Peyer's patch (tissue), 4 donors: ENCODE measurements at places on chromosomes 7 and 10. TPM values are rescaled to one million over a fixed set of nuclear protein-coding genes. Genes with fewer than 3 reads are reported as not detected.

Gene GFRA1
- 4.1 TPM for total RNA-seq

Gene GDF10
- not detected for total RNA-seq

Gene TMEM225B
- not detected for total RNA-seq

Gene PON1
- total RNA-seq = not detected

Gene TMEM176A
- total RNA-seq = 250 TPM

Gene CRPPA
- total RNA-seq = 0.67 TPM

Gene ASB10
- not detected for total RNA-seq

Gene SEMA3C
- 66.9 TPM for total RNA-seq

Gene GPR37
- 1.1 TPM for total RNA-seq

Gene PTF1A
- not detected for total RNA-seq

Gene TNPO3
- total RNA-seq = 25.2 TPM

Gene GBX1
- not detected for total RNA-seq

Gene A1CF
- total RNA-seq = 133 TPM

Gene CUL1
- 86.6 TPM for total RNA-seq

Gene GIMAP8
- 19.8 TPM for total RNA-seq

Gene FFAR4
- 2.3 TPM for total RNA-seq

Gene DCLRE1A
- total RNA-seq = 4.0 TPM

Gene PTEN
- total RNA-seq = 132 TPM

Gene CYP2C19
- 146 TPM for total RNA-seq

Gene GDF2
- total RNA-seq = not detected

Gene LIPF
- not detected for total RNA-seq

Gene RELN
- total RNA-seq = 3.2 TPM
